Urothelium cell line (cell line): ENCODE measurements at places on chromosomes 6 and 20.

DNA sequence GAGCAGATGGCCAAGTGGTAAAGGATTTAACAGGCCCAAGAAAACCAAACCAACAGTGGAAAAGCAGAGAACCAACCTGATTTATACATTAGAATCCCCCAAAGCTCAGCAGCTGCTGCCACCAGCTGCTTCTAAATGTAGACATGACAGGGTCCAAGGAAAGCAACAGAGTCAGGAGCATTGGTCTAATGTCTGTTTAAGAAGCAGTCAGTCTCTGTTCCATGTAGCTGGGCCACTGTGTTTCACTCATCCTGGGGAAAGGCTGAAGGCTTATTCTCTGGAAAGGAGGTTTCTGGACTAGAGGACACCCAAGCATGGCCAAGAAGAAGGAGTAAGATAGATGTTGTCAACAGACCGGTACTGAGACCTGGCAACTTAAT is 75.4 kb downstream of the TMEM244 start:
- no peak for DNase-seq

GRCh38 chr6:158374020-158374419 is 61.8 kb downstream of the TULP4 start:
- DNase-seq = no peak

- no peak for DNase-seq
Observed at GRCh38 chr6:97053643-97054411, 129.3 kb downstream of the KLHL32 start.

DNA sequence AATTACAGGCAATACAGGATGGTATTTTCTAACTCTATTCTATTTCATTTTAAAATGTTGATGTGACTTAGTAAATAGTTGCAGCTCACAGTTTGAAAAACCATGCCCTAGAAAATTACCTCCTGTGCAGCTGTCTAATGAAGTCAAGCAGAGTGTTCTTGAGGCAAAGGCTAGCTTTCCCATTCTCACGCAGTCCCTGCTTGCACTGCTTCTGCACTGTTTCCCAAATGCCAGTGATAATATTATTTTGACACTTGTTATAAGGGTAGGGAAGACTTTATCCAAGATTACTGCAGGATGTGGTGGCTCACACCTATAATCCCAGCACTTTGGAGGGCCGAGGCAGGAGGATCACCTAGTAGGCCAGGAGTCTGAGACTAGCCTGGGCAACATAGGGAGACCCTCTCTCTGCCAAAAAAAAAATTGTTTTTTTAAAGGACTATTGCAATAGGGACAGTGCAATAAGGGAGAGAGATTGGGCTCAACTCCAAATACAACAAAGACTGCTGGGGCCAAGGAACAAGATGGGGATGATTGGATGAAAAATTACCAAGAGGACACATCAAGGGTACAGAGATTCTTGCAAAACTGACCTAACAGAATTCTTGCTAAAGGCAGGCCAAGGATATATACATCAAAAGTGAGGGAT is 196.1 kb downstream of the LY86 start:
- no peak for DNase-seq

DNA sequence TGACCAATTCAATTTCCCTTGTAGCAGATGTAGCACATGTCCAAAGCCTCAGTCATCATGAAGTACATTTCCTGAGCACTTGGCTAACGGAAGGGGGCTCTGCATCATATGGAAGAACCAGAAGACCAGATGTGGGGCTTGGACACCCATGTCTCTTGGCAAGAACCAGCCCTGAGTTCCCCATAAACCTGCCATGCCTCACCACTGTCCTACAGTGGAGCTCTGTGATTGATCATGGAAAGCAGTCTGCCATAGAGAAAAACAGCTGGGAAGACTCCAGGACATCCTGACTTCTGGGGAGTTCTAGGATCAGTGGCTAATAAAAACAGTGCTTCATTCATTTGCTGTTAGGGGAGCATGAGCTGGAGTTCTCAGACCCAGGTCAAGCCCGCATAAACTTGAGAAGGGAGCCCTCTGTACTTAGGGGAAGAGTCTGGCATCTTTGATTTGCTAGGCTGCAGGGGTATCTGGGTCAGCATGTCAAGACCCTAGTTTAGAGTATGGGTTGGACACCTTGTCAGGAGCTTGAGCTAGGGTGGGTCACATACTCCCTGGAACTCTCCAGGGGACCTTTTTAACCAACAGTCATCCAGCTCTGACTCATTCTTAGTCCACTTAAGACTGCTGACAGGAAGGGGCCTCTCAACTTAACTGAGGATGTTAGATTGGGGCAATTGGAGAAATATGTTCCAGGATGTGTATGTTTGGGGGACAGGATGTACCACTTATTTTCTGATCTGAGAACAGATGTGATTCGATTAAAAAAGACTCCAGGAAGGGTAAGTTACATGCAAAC is 26.3 kb upstream of the TRAM2 start:
- no peak for DNase-seq

- DNase-seq = no peak
Observed at GRCh38 chr6:108793516-108794251, 54.5 kb upstream of the ARMC2 start.

DNA sequence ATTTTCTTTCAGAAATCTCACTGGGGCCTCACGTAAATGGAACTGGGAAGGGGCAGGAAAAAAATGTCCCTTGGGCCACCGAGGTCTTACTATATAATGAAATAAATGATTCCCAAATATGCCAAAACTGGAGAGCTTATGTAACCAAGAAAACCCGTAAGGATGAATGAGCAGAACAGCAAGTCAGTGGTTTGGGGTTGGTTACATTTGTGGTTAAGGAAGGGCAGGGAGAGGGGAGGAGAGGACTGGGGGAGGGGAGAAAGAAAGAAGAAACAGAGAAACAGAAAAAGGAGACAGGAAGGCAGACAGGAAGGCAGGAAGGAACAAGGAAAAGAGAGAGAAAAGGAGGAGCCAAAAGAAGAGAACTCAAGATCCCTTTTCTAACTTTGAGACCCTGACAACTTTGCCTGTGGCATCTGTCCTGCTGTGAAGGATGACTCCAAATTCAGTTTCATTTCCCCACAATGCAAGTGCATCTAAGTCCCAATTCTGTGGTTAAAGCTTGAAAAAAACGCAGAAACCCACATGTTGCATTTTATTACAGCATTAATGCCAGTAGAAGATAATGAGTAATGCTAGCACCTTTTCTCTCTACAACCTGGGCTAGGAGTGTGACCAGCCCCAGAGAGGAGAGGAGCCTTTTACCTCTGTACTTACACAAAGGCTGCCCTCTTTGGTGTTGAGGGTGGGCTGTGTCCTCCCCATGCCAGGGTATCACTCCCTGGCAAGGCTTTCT is 10.8 kb upstream of the ARMC2 start:
- DNase-seq = no peak

DNA sequence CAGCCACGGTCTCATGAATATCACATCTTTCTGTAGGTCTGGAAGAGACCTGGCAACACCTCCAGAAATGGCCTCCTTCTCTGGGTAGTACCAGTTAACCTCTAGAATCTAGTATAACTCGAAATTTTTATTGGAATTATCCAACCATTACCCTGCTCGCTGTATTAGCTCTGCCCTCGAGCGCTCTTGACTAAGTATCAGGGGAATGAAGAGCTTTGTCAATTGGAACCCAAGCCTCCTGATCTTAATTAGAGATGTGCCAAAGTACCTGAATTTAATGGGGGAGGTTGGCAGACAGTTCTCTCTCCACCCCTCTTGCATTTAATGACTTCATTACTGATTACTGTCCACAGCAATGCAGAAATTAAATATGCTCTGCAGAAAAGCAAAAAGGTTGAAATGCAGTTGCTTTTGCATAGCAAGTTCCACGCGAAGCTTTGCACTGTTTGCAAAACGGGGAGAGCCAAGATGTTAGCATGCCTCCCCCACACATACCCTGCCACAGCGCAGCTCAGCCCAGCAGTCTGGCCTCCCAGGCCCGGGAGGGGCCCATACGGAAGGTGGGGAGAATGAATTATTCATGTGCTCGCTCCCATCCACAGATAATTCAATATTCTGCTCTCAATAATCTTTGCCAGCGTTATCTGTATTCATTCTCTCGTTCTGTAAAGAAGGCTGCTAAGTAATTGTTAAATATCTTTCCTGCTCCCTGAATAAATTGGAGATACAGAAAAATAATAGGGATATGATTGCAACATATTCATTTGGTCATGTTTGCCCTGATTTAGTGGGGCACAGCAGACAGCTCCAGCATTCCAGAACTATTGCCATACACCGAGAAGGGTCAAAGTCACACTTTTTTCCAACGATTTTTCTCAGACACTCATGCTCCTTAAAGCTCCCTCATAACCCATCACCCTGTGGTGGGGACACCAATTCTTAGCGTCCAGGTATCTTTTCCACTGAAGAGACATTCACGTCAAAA is 305.8 kb downstream of the CDH26 start:
- no peak for DNase-seq
